Right atrium auricular region (tissue), 2 donors: ENCODE measurements at places on chromosomes 3 and 15. TPM values are rescaled to one million over a fixed set of nuclear protein-coding genes. Genes with fewer than 3 reads are reported as not detected.

CADM2 gene
- total RNA-seq: 6.5 TPM

CCR9 gene
- total RNA-seq: not detected

EPB42 gene
- total RNA-seq: 1.1 TPM

FEZF2 gene
- not detected for total RNA-seq

GOLGA8R gene
- total RNA-seq: 2.6 TPM

CSTA gene
- 1.1 TPM for total RNA-seq

DNA sequence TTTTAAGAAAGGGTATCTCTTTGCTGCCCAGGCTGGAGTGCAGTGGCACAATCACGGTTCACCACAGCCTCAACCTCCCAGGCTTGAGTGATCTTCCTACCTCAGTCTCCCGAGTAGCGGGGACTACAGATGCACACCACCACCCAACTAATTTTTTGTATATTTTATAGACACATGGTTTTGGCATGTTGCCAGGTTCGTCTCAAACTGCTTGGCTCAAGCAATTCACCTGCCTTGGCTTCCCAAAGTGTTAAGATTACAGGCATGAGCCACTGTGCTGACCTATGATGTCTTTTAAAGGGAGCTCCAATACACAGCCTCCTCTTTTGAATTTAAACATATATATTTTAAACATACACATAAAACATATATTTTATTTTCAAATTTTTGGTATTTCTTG, 60.9 kb downstream of the SLC9C1 start:
- DNase-seq: no peak

DNA sequence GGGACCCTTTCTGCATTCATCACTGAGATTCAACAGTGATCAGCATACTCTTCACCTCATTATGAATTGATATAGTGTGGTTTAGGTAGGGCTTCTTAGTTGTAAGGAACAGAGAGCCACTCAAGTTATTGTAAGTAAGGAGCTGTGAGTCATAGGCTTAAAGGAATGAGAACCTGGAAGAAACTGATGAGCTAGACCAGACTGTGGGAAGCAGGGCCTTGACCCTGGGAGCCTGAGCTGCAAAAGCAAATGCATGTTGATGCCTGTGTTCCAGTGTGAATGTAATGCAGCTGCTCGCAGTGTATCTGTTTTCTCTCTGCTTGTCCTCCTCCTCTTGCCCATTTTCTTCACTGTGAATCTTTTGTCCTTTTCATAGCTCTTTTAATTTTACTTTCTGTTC, 13.6 kb downstream of the ZKSCAN7 start:
- DNase-seq: no peak

DNA sequence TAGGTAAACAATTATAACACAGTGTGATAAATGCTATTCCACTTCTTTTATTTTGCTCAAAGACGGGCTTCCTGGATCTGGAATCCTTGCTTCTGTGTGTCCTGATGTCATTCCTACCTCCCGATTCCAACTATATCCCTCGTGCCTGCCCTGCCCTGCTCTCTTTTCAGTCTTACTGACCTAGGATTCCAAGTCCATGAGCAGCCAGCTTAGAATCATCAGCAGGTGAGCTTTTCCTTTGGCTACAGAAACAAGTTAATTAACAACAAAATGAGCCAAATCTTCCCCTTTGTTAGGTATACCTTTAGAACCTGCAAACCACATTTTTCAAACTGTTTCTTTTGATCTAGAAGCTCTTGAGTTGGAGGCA, 21.9 kb upstream of the KPNA1 start:
- no peak for DNase-seq

DNA sequence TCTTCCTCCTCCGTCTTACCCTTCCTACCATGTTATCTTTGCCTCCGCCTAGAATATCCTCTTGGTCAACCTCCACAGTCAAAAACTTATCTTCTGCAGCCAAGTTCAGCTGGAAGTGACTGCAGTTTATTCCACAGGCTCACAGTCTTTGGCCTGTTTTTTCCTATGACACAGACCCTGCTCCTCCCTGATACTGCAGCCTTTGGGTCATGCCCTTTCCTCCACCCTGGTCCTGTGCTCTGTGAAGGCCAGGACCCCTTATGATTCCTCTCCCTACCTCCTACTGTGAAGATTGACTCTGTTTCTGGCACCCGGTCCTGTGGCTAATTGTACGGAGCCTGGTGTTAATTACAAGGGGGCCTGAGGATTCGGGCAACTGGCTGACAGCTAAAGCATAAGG, 49.3 kb upstream of the SCN5A start:
- DNase-seq: no peak

DNA sequence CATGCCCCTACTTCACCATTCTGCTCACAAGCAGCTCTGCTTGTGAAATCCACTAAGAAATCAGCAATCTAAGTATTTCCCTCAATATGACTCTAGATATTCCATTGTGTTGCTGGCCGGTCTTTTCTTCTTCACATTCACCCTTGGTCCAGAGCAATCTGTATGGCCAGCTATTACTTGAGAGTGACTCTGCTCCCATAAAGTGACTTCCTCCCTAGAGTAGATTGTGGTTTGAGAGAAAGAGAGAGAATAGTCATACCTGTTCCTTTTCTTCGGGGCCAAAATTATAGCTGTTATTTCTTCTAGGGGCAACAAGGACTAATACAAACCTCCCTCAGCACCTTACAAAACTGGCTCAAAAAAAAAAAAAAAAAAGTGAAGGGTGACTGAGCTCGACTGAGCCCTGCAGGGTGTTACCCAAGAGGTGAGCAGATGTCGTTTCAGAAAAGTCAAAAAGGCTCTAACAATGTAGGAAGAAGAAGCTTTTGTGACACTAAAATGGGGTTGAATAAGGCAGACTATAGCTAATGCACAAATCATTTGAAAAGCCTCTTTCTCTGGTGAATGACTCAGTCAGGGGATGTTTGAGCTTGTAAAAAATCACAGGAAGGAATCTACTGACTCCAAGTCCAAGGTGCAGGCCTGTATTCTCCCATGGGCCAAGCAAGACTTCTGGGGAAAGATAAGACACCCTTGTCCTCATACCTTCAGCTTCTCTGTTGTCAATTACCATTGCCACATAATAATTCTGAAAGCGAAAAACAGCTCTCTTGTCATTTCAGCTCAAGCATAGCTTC, 161.0 kb upstream of the SLC24A5 start:
- no peak for DNase-seq

DNA sequence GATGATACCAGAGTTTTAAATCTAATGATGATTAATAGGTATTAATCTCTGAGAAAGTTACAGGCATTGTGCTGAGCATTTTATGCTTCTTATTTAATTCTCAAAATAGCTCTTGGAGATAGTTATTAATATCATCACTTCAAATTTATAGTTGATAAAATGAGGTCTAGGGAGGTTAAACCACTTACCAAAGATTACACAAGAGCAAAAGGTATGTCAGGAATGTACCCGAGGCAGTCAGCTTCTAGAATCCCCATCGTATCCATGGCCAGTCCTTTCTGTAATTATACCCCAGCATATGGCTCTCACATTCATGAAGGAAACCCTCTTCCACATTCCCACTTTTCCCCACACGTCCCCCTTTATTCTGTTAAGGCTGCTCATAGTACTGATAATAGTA, 421.3 kb downstream of the PYDC2 start:
- DNase-seq: no peak

DNA sequence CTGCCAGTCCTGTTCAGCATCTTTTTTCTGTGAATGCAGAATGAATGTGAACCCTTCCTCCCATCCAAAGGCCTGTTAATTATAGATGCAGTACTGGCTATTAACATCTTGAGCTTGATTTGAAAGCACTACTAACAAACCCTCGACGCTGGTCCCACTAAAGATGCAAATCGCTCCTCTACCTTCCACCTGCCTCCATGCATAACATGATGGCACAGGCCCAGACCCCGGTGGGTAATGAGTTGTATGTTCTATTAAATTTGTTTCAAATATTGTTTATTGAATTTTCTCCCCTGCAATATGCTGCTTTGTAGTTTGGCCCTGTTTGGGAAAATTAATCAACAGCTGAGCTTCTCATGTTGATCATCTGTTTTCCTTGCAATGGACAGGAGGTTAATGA, 69.3 kb downstream of the RAB11A start:
- DNase-seq: no peak

DNA sequence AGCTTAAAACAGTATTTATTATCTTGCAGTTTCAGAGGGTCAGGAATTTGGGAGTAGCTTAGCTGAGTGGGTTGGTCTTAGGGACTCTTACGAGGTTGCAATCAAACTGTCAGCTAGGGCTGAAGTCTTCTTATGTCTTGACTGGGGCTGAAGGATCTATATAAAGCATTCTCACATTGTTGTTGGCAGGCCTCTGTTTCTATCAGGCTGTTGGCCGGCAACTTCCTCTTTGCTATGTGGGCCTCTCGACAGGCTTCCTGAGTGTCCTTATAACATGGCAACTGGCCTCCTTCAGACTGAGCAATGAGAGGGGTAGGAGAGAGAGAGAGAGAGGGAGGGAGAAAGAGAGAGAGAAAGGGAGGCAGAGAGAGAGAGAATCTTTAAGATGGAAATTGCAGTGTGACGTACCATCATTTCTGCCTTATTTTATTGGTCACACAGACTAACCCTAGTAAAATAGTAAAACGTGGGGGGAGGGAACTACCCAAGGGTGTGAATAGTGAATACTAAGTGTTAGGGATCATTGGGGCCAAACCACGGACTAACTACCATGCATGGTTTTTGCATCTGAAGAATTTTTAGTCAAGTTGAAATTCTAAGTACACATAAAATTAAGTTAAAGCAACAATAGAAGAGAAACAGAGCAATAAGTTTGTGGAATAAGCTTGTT, 16.1 kb downstream of the FGF7 start:
- DNase-seq: no peak

DNA sequence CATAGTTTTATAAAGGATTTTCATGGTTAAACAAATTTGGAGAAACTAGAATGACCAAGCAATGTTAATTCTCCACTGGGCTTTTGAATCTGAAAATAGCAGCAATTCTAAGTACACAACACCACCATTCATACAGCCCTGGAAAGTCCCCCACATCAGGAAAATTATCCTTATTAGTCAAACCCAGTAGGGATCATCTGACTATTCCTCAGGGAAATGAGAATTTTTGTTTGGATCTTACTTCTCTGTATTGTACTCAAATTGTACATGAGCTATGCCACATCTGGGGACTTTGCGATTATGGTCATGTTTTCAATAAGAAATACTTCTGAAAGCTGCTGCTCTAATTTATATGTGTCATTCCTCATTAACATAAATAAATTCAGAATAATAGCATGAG, 46.0 kb downstream of the RARB start:
- DNase-seq: no peak

- DNase-seq: no peak
Measured at GRCh38 chr3:128343287-128344051, 123.2 kb downstream of the DNAJB8 start.

DNA sequence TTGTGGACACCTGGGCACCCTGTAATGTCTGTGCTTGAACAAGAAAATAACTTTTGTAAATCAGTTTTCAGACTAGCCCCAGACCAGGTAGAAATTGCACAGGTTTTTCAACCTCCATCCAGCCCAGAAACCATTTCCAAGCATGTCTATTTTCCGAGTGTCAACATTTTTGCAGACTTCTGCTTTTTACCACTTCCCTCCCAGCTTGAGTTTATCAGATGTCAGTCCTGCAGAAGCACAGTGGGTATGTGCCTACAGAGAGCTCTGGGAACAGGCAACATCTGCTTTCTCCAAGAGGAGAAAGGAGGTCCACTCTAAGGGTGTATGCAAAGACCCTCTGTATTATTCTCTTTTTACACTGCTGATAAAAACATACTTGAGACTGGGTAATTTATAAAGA, 83.9 kb downstream of the LRRK1 start:
- DNase-seq: peak; percentile 16

DNA sequence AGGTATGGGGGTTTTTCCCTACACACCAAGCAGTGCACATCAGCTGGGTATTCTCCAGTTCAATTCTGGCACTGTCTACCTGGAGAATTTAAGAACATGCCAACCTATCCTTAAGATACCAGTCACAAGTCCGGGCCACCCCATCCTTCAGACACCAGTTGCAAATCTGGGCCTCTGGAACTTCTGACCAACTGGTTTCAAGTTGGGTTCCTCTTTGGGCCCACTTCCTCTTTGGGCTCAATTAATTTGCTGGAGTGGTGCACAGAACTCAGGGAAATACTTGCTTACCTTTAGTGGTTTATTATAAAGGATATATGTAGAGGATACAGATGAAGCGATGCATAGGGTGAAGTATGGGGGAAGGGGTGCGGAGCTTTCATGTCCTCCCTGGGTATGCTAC, 25.3 kb downstream of the GLCE start:
- DNase-seq: no peak

DNA sequence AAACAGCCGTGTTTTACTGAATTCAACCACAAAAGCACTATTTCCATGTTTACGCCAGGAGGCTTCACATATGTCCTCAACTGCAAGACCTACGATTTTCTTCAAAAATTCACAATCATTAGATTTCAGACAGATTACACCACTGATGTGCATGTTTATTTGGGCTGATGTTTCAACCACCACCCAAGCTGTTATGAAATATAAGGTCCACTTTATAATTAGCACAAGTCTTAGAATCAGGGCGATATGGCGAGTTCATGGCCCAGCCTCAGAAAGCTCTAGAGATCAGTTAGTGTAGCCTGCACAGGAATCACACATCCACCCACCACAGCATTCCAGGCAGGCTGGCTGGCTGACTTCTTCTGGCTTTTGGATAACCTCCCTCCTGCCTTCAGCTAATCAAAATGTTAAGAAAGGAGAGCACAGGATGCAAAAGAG, 15.4 kb downstream of the SH3BP5 start:
- DNase-seq: peak; percentile 84

- DNase-seq: no peak
Measured at GRCh38 chr15:55267401-55268175, 22.0 kb downstream of the RAB27A start.

DNA sequence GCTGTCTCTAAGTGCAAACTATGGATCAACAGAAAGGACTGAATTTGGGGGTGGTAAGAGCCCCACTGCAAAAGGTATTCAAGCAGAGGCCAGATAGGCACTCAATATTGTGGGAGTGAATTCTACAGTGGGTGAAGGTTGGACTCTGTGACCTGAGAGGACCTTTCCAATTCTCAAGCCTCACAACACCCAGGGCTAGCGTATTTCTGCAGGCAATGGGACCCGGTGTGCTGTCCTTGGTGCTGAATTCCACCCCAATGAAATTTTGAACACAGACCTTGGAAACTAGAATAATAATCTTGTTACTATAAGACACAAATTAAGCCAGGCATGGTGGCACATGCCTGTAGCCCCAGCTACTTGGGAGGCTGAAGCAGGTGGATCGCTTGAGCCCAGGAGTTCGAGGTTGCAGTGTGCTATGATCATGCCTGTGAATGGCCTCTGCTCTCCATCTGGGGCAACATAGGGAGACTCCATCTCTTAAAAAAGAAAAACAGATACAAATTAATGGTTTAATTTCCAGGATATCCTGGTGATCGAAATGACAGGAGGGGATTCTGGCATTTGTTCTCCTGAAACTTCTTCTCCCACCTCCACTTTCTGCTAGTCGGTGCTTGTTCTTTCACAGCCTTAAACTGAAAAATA, 135.4 kb downstream of the RAB11A start:
- no peak for DNase-seq

GRCh38 chr3:138349926-138350665, 1.7 kb downstream of the MRAS start:
- DNase-seq: no peak

GRCh38 chr3:49912881-49913281, 9.2 kb upstream of the MST1R start:
- no peak for DNase-seq

- peak; percentile 66 for DNase-seq
Measured at GRCh38 chr15:41971089-41971894, 1.1 kb downstream of the EHD4 start.

GRCh38 chr3:37136067-37136466, 38.3 kb downstream of the LRRFIP2 start:
- DNase-seq: no peak
